ENCODE measurements at places on chromosomes 7 and 10. TPM values are rescaled to one million over a fixed set of nuclear protein-coding genes. Genes with fewer than 3 reads are reported as not detected.

ZPBP gene
- polyA plus RNA-seq: 0.06 TPM

UPK3B gene
- polyA plus RNA-seq: 48.0 TPM

EPHA1 gene
- 42.5 TPM for polyA plus RNA-seq

DNA sequence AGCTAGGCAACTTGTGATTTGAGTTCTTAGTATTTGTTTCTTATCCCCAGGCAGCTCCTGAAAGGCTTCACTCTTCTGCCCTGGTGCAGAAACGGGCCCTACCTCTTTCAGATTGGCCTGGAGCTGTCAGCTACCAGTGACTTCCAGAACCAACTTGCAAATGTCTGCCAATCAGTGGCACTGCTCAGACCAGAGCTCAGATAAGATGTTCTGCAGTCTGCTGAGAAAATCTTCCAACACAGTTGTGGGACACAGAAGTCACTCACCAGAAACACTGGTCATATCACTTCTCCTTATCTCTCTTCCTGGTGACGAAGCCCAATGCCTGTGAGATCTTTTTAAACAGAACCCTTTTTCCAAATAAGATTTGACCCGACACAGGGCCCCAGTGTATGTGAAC lies 81.9 kb upstream of the DUSP5 start:
- DNase-seq: peak; percentile 59

- DNase-seq: peak; percentile 93
Measured at GRCh38 chr7:4631380-4632179, 50.5 kb upstream of the FOXK1 start.

- DNase-seq: no peak
Measured at GRCh38 chr10:111551001-111551400, 474.2 kb downstream of the ADRA2A start.

GRCh38 chr10:85280014-85280413 lies 951.6 kb downstream of the CCSER2 start:
- no peak for DNase-seq
